ENCODE measurements at places on chromosomes 6 and 20. TPM values are rescaled to one million over a fixed set of nuclear protein-coding genes. Genes with fewer than 3 reads are reported as not detected.

DNA sequence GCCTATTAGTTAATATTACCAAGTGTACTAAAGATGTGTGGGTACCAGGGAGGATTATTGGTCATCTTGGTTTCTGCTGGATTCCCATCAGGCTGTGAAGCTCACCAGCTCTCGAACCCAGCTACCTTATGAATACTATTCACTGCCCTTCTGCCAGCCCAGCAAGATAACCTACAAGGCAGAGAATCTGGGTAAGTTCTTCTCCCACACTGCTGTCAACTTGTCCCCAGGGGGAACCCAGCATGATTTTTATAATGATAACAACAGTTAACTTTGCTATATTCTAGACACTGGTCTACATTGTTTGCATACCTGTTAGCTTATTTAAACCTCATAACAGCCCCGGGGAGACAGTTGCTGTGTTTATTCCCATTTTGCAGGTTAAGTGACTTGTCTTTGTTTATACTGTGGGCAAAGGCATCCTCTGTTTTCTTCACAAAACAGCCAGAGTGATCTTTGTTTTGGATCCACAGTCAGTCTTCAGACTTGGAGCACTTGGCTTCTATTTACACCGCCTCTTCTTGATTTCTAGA is 26.5 kb downstream of the TM9SF4 start:
- no peak for DNase-seq

- no peak for DNase-seq
These were observed 46.2 kb downstream of the CDS2 start for GRCh38 chr20:5172903-5173463.

DNA sequence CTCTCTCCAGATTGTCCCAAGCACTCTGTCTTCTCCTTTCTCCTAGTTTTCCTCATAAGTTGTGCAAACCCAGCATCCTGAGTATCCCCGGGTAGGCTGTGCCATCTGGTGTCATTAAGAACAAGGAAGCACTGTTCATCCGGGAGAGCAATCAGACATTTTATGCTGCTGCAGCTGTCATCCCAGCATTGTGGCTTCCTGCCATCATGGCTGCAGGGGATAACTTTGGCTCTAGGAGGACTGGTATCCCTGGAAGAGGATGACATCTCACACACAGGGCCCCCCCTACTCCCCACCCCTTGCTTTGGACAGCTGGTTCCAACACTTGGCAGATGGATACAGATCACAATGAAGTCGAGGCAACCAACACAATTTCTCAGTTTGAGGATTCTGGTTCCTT is 1195.1 kb upstream of the MAP3K7 start:
- DNase-seq: no peak

DNA sequence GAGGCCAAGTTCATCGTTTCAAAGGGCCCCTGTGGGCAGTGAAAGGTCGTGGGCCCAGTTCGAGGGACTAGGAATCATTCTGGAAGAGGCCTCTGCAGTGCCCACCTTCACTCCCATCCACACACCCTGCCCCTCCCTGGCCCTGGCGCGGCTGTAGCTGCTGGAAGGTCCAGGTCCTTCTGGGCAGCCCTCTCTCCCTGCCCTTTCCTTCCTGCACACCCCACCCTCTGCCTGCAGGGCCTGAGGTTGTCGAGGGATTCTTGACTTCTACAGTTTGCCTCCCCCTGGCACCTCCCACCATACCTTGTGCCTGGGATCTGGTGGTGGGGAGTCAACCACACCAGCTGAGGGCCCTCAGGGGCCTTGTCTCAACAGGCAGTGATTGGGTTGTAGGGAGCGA is 4.5 kb upstream of the MYT1 start:
- DNase-seq: no peak

- DNase-seq: no peak
These were observed 351.7 kb upstream of the ARID1B start for GRCh38 chr6:156425359-156426020.

- no peak for DNase-seq
These were observed 46.8 kb upstream of the NEDD9 start for GRCh38 chr6:11279284-11279689.

DNA sequence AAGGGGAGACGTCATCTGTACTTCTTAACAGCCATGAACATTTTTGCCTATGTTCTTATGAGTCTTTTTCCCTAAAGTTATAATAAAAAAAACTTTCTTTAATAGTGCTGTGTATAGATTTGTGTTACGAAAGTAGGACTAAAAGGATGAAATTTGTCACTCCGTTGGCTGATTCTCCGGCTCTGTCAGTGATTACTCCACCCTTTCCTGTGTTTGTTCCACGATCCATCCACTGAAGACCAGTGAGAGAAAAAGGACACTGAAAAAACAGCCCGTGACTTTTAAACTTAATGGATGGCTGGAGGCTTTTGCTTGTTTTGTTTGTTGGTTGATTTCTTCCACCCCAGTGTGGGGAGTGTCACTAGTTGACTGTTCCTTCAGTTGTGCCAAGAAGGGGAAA is 232.0 kb upstream of the NOX3 start:
- DNase-seq: no peak

GRCh38 chr6:110359556-110359955 is 1.4 kb upstream of the METTL24 start:
- DNase-seq: no peak

DNA sequence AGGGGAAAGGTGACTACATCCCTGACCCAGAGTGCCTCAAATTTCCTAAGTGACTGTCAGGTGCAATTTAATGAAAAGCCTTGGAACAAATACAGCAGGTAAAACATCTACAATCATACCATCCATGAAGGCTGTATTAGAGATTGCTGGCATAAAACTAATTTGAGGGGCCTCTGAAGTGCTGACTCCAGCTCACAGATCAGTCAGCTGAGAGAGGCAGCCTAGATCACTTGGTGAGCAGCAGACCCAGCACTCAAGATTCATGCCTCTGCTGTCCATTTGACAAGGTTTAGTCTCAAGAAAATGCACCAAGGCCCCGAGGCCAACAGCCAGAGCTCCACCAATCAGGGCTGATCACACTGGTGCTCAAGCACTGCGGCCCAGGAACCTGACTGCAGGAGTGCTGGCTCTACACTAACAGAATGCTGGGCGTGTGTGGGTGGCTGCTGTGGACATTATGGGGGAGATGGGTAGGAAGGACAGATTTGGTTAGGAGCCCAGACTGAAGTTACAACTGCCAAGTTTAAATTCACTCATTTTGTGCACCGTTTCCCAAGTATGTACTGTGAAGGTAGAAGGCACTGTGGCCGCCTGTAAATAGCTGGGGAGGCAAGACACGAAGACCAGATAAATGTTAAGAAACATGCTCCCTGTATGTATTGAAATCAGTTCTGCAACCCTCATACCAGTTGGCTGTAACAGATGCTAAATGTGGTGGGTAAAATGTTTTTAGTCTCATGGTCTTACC is 28.2 kb downstream of the SNX5 start:
- DNase-seq: no peak

DNA sequence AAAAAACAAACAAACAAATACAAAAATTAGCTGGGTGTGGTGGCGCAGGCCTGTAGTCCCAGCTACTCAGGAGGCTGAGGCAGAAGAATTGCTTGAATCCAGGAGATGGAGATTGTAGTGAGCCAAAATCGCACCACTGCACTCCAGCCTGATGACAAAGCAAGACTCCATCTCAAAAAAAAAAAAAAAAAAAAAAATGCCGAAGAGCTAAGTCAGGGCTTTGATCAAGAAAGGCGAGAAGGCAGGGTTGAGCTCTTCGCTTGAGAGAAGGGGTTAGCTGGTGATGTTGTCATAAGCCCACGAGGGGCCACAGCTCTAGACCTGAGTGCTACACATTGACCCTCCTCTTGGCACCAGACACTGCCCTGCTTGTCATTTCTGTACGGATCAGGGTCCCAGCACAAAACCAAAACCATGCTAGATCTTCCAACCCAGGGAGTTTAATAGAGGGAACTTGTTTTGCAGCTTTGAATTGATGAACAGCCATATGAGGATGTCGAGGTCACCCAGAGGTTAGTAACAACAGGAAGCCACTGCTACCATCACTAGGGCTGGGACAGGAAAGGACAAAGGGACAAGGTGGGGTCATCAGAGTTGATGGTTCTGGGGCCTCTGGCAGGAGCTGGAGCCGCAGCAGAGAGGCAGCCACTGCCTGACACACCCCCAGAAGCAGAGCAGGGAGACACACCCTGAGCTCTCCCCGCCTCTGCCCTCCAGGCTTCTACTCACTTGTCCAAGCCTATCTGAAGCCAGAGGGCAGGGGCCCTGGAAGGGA is 122.7 kb downstream of the SNX5 start:
- DNase-seq: no peak

GRCh38 chr6:108193131-108193530 is 27.3 kb downstream of the NR2E1 start:
- DNase-seq: no peak

DNA sequence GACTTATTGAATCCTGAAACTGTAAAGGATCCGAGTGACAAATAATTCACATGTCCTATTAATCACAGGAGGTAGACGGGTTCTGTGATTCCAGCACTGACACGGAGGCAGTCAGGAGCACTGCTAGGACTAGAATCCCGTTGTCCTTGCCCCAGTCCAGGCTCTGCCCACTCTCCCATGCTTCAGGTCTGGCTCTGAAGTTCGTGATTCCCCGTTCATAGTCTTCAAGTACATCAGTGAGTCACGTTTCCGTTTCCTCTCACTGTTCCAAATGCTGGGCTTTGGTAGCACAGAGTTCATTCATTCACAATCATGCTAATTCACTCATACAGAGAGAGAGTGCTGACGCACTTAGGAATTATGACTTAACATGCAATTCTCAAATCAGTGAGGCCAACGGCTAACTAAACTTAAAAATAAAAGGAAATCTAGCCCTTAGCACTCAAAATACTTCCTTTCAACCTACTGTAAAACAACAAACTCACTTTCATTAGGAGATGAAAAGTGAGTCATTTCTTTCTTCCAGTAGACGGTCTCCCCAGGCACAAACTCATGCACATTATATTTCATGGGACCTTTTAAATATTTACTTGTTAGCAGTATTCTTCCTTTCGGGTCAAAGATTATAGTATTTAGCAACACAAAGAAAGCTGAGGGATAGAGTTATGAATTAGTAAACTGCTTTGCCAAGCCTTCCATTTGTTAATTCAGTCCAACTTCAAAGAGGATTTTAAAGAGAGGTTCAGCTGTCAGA is 94.0 kb upstream of the NHSL1 start:
- peak; percentile 10 for DNase-seq

DNA sequence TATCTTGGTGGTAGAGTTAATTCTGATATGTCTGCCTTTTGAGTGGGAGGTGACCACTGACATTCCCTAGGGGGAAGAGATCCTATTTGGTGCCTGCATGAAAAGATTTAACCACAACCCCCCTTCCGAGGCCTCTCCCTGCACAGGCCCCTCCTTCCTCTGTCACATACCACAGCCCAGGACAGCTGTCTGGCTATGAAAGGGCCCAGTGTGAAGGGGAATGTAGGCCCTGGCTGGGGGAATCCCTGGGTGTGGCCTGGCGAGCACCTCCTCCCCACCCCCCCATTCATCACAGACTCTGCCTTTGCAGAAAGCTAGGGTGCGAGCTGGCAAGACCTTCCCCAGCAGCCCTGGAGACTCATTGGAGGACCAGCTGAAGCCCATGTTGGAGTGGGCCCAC is 27.4 kb upstream of the MAPRE1 start:
- no peak for DNase-seq

DNA sequence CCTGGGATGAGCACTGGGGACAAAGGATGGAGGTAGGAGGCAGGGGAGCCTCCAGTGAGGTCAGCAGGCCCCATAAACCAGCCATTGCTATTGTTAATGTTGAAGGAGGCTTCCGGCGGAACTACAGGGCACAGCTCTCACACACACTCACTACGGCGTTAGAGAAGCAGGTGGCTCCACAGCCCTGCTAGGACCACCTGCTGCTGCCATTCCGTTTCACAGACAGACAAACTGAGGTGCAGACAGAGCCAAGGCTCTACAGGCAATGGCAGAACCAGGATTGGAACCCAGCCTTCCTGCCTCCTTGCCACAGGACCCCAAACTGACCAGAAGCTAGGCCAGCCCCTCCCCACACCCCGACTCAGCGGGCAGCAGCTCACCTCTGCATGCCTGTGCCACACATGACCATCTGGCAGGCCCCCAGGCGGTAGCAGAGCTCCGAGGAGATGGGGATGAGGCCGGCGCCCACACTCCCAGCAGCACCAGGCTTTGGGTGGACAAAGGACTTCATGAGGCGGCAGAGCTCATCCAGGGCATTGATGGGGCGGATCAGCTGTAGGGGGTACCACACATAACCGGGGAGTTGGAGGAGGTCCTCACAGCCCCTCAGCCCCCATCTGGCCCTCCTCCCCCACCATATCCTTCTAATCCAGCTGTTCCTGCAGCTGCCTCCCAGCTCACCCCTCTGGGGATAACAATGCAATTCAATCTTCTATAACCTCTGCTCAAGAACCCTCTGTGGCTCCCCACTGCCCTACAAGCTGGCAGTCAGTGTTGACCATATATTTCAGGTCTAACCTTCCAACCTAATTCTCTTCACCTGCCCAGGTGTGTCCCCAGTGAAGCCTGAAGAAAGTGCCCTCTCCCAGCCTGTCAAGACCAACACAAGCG is 198.5 kb downstream of the PREX1 start:
- DNase-seq: peak; percentile 58

DNA sequence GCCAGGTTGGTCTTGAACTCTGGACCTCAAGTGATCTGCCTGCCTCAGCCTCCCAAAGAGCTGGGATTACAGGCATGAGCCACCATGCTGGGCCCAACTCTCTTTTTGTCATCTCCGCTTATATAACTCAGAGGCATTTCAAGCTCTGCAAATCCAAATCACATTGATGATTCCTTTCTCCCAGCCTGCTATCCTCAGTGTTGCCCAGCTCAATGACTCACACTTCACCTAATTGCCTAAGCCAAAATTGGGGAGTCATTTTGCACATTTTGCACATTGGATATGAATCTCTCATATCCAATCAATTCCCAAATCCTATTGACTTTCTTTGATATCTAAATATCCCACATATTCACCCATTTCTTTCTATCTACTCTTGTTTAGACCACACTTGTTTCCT is 3.9 kb downstream of the UTRN start:
- DNase-seq: no peak

GRCh38 chr6:153002613-153003365 is at the start of gene MTRF1L:
MTRF1L (minus strand) TSS chr6:153002709; CDS start chr6:153002685, 24 bp downstream.
- peak; percentile 96 for DNase-seq

GRCh38 chr6:108798670-108799353 is 49.4 kb upstream of the ARMC2 start:
- no peak for DNase-seq

- no peak for DNase-seq
These were observed 11.3 kb upstream of the RBCK1 start for GRCh38 chr20:396619-397431.

- peak; percentile 58 for DNase-seq
These were observed 1.3 kb upstream of the BACH2 start for GRCh38 chr6:90297867-90298381.

GRCh38 chr6:83590416-83590815 is 78.1 kb downstream of the PRSS35 start:
- no peak for DNase-seq

Gene CNBD2
- total RNA-seq: 10.2 TPM

Gene GJA10
- not detected for total RNA-seq

Gene IYD
- total RNA-seq: not detected

Gene KHDC1
- 22.3 TPM for total RNA-seq

Gene TEAD3
- not detected for total RNA-seq

Gene COL9A1
- not detected for total RNA-seq

Gene SLC22A23
- total RNA-seq: not detected

Gene SOX4
- 78.1 TPM for total RNA-seq

Measured in OCI-LY7 (cell line).